Dermis microvascular lymphatic vessel endothelial cell (primary cell): ENCODE measurements at places on chromosomes 3 and 15. TPM values are rescaled to one million over a fixed set of nuclear protein-coding genes. Genes with fewer than 3 reads are reported as not detected.

DNA sequence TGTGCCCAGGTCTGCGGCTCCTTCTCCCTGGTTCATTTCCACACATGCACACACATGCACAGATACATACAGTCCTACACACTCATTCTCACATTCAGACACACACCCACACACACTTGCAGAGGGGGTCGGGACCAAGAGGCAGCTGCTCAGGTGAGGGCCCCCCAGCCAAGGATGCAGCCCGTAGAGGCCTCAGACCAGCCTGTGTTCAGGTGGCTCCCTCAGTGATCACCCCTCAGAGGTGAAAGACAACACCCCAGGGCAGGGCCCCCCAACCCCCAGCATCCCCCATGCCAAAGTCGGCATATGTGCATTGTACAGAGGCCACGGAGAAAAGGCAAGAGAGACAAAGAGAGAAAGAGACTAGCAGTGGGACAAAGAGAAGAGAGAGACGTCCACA is 5.9 kb upstream of the CORO2B start:
- no peak for DNase-seq

- DNase-seq: no peak
These were observed 298.5 kb downstream of the SI start for GRCh38 chr3:164779816-164780215.

- DNase-seq: peak; percentile 50
These were observed 41.5 kb downstream of the DLG1 start for GRCh38 chr3:197256836-197257444.

GRCh38 chr15:60254416-60254815 is 143.4 kb downstream of the ANXA2 start:
- DNase-seq: no peak

GRCh38 chr3:74624301-74624700 is 9.8 kb upstream of the CNTN3 start:
- DNase-seq: no peak

- DNase-seq: no peak
These were observed 128.8 kb downstream of the SV2B start for GRCh38 chr15:91228890-91229289.

- no peak for DNase-seq
These were observed 1.4 kb upstream of the NDUFAF3 start for GRCh38 chr3:49020330-49021212.

DNA sequence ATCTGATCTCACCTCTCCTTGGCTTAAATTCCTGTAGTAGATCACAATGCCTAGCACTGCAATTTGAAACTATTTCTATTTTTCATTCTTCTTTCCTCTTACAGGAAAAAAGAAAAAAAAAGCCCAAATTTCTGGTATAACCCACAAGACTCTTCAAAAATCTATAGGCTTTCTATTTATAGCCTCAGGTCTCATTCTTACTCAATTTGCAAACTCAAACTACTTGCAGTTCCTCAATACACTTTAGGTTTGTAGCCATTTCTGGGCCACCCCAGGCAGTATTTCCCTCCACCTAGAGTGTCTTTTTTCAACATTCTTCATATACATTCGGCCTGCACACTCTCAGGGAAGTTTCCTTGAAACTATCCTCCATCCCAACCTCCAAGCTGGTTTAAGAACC is 169.0 kb downstream of the TBC1D5 start:
- DNase-seq: no peak

DNA sequence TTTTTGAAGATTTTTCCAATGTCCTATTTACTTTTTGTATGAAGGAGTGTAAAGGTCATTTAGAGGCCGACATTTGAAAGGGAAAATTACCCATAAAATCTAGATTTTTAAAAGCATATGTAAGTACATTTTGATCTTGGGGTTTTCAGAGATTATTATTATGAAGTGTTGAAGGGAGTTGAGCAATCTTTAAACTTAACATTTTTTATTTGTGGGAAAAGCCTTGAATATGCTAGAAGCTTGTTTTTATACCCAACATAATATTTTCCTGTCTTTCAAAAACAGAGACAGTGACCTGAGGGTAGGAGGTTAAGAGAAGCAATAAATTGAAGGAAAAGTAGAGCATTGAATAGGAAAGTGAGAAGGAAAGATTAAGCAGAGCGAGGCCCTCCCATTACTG is 85.7 kb downstream of the SLMAP start:
- DNase-seq: no peak

DNA sequence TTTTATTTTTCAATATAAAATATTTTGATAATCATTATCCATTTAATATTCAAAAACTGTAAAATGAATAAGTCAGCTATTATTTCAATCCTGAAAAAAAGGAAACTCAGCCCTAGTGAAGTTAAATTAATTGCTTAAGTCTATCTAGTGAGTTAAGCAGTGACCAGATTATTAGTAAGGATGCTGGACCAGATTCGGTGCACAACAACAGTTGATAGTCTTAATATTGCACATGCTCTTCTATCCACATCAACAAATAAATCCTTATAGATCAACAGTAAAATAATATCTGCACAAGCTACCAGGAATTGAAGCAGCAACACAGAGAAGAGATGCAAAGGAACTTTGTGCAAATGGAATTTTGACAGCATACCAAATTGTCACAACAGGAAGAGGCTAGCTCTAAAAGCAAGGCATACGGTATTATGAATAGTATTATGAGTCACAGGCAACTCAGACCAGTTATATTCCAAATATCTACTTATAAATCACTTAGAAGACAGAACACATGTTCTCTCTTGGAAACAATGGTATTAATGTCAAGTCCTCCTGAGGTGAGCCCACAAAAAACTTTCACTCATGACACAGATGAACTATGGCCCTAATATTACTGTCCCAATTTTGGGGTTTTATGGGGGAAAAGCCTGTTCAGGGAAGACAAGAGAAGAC is 24.9 kb downstream of the VPS13C start:
- peak; percentile 76 for DNase-seq

- no peak for DNase-seq
These were observed 9.0 kb upstream of the C3orf33 start for GRCh38 chr3:155815030-155815545.

- DNase-seq: peak; percentile 92
These were observed 135.7 kb upstream of the IL12A start for GRCh38 chr3:159852821-159853505.

DNA sequence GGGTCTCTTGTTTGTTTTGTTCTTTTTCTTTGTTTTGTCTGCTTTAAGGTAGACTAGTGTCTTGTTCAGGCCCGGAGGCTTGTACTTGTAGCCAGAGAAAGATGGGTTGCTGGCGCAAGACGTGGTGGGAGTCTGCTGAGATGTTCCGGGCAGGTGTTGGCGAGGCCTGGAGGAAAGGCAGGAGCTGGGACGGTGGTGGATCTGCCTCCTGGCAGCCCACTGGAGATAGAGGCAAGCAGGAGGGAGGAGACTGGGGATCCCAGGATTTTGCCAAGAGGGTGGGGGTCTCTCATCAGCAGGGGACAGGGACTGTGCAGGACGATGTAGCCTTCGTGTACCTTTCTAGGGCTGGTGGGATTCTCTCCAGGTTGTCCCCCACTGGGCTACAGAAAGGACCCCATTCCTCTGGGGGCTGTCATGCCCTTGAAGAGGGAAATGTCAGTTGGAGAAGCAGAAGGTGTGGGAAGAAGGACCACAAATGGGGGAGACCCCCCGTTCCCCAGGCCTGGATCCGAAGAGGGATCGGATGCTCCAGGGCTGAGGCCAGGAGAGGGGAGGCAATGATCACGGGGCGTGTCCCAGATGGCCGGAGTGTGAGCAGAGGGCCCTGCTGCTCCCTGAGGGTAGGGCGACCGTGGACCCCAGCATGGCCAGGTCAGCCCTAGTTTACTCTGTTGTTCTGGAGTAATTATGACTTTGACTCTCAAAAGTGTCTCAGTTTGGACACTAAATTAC is 7.0 kb downstream of the CHAC1 start:
- DNase-seq: no peak

- peak; percentile 57 for DNase-seq
These were observed 476.0 kb upstream of the TBL1XR1 start for GRCh38 chr3:177673112-177673914.

GRCh38 chr3:148828136-148828690 is 602 bp downstream of the CPB1 start:
- DNase-seq: no peak

- no peak for DNase-seq
These were observed 34.2 kb downstream of the BLM start for GRCh38 chr15:90751300-90751825.

- DNase-seq: no peak
These were observed 51.3 kb upstream of the TTBK2 start for GRCh38 chr15:42971830-42972229.

DNA sequence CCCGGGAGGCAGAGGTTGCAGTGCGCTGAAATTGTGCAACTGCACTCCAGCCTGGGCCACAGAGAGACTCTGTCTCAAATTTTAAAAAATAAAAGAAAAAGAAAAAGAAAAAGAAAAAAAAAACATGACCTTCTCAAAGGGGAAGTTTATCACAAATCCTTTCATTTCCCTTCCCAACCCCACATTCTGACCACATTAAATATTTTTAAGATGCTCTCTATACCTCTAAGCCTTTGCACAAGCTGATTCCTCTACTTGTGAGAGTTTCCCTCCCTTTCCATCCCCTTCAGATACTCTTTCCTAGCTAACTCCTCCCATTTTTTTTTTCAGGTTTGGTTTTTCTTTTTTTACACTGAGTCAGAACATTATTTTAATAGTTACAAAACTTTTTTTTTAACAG is 4.0 kb downstream of the HIGD1A start:
- DNase-seq: no peak

GRCh38 chr15:23854912-23855659 is 168.0 kb upstream of the NDN start:
- DNase-seq: no peak

DNA sequence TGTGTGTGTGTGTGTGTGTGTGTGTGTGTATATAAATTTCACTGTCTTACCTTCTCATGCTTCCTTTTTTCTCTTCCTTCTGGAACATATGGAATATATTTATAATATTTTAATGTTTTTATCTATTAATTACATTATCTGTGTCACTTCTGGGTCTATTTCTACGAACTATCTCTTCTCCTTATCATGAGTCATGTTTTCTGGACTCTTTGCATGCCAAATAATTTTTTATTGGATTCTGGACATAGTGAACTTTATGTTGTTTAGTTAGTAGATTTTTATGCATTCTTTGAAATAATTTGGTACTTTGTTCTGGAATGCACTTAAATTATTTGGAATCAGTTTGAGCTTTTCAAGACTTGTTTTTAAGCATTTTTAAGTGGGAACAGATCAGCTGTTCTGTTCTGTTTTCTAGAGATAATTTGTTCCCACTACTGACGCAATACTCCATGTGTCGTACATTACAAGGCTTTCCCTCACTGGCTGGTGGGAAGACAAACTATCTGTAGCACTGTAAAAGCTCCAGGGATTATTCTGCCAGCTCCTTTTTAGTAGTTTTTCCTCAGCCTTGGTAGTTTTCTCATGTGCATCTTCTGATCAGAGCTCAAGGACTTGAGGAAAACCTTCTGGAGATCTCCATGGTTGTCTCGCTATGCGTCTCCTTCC is 302.0 kb downstream of the CLSTN2 start:
- no peak for DNase-seq

DNA sequence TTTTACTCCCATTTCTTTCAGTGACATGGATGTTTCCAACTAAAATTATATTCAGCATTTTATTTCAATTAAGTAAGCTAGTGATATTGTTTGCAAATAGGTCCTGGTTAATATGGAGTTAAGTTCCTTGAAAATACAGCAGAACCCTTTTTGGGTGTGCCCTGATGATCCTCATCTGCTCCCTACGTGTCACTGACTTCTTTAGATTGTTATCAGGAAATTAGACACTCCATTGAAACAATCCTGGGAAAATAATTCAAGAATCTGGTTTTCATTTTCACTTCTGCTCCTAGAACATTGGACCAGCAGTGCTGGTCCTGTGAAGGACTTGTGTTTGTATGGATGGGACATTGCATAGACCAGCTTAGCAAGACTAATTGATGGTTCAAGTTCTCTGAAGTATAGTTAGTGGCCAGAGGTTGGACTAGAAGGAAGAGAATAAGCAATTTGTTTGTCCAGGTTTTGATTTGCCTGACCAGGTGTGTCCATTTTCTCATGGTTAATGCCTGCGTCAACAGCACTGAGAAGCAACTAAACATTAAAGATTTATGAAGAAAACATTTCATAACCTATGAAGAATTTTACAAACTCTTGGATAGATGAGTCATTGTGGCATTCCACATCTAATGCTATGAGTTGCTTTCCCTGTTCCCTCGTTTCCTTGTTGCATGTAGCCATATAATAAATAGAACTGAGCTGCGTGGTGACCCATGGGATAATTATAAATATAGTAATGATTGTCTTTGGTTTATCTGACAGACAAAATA is 95.8 kb downstream of the ZPLD1 start:
- DNase-seq: no peak

The GUCA1C gene
- total RNA-seq: not detected in 2 replicates

The GPR15 gene
- not detected in 2 replicates for total RNA-seq

The PFN2 gene
- total RNA-seq: 5.1 and 12.1 TPM in 2 replicates

The SKOR1 gene
- total RNA-seq: under 0.01 TPM in 2 replicates

The ENTPD3 gene
- 0.13 TPM in 1 of 2 replicates, not detected in the other for total RNA-seq

The TMC3 gene
- total RNA-seq: not detected in 2 replicates

The MEGF11 gene
- total RNA-seq: not detected in 2 replicates
